ENCODE measurements at places on chromosomes 5 and 9. TPM values are rescaled to one million over a fixed set of nuclear protein-coding genes. Genes with fewer than 3 reads are reported as not detected.

- no peak for DNase-seq
Measured at GRCh38 chr5:168315416-168316138, 24.1 kb downstream of the WWC1 start.

DNA sequence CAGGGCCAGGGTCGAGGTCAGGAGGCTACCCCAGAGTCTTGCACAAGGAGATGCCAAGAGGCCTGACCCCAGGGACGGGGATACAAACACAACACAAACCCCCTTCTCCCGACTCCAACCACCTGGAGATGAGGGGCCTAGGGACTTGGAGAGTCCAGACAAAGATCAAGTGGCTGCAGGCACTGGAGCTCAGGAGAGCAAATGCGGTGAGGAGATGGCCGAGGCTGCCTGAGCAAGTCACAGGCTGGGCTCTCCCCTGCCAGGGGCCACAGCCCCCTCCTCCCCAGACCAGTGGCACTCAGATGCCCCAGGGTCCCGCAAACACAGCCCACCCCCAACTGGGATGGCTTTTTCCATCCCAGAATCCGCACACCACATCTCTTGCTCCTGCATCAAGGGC lies 15.8 kb downstream of the SH3GLB2 start:
- no peak for DNase-seq

GRCh38 chr9:37549527-37549926 lies 26.7 kb downstream of the FBXO10 start:
- DNase-seq = no peak

DNA sequence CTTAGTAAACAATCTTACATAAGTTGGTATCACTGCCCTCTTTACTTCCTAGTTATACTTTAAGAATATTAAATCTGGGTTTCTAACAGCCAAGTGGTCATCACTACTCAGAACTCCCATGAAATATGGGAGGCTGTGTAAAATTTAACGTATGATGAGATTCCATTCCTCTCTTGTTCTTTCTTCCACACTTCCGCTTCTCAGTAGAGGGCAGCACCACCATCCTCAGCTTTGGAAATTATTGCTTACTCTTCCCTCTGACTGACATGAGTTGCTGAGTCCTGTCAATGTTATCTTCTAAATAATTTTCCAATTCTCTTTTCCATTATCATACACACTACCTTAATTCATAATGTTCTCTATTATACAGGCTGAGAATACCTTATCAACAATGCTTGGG lies 194.0 kb downstream of the RFX3 start:
- DNase-seq = no peak

GRCh38 chr5:144122081-144122480 lies 48.4 kb downstream of the YIPF5 start:
- DNase-seq = no peak

GRCh38 chr5:53326424-53327153 lies 153.8 kb upstream of the FST start:
- DNase-seq = no peak

DNA sequence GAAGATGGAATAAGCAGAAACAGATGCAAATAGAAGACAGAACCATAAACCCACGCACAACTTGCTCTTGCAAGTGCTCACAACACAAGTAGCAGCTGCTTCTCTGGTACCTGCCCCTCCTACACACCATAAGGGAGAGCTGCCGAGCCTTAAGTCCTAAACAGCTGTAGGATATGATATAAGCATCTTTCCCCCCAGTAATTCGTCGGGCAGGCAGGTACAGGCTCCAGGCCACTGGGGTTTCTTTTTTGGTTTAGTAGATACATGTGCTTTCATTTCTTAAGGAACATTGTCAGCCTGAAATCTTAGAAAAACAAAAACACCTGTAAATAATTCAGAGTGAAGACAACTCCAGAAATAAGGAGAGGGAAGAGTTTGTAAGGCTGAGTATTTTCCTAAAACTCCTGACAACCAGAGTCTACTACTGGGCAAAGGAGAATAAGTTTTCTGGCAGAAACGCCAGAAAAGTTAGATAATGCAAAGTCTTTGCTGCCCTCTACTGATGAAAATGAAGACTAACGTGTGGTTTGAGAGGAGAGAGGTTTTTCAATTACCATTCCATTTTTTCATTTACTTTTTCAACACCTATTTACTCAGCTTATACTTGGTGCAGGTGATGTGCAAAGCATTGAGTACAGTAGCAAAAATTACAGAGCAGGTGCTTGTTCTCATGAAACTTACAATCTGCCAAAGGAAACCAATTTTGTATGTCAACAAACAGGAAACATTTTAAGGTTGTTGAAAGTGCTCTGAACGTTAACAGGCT lies 20.1 kb upstream of the TCERG1 start:
- no peak for DNase-seq

DNA sequence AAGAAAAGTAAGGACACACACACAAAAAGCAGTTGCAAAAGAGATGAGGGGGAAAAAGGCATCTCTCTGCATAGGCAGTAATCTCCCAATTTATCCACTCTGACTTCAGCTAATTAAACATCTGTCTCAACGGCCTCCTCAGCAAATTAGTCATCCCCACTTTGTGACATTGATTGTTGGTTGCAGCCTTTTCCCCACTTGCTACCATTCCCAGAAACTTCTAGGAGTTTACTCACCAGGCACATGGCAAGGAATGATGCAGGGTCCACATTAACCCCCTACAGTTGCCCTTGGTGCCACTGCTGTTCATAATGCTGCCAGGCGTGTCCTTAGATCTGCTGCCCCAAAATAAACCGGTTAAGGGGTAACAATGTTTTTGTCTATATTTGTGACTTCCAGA lies 174.6 kb downstream of the MAPKAP1 start:
- DNase-seq = no peak

- no peak for DNase-seq
Measured at GRCh38 chr5:40594811-40595210, 84.9 kb upstream of the PTGER4 start.

PCDHGB7 gene
- 0.13 TPM for total RNA-seq

LHX6 gene
- not detected for total RNA-seq

FREM1 gene
- not detected for total RNA-seq

SLC45A2 gene
- not detected for total RNA-seq

IL3 gene
- 94.6 TPM for total RNA-seq

CCDC192 gene
- not detected for total RNA-seq

Data from activated T-helper 1 cell treated with anti-CD3 and anti-CD28 coated beads, Interleukin-12 subunit alpha, Interleukin-12 subunit beta, Interleukin-2, Interleukin-4 antibody, amounts not matched to agents 30 ng/mL and 10 ng/mL and 1 ng/mL, durations not matched to agents 14 hours and 24 hours and 36 hours (primary cell).